KBM-7 (cell line): ENCODE measurements at places on chromosomes 4 and X.
A peak's percentile ranks its signal among the peaks of the same experiment; 100 is the strongest.

- DNase-seq = peak; percentile 48
These were observed 90.8 kb downstream of the DCTD start for GRCh38 chr4:182826391-182826790.

DNA sequence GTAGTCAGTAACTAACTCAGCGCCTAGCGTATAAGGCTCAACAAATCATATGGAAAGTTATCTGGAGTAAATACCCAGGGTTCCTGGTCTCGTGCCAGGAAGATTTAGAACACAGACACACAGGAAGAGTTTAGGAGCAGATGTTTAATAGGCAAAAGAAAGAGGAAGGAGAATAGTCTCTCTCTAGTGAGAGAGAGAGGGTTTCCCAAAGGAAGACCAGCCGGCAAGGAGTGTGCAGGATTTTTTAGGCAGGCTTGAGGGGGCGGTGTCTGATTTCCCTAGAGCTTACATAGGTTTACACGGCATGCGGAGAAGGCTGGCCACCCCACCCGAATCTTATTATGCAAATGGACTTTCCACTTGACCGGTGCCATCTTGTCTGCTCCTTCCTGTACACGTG lies 284.0 kb upstream of the FRG1 start:
- DNase-seq = peak; percentile 90

GRCh38 chrX:72430405-72430968 lies 124.8 kb upstream of the CITED1 start:
- DNase-seq = no peak

DNA sequence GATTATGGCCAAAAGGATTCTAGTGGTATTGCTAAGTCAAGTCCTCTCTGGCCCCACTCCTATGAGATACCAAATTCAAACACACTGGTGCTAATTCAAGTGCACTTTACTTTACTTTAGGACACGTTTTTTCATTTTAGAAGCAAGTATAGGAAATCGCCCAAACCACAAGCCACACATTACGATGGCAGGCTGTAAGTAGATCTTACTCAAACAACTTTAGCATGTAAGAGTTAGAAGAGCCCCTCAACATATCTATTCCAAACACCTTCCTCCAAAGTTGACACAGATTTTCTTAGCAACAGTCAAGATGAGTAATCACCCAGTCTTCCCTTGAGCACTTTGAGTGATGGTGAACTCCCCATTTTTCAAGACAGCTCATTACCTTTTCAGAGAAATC lies 43.6 kb downstream of the DRD5 start:
- no peak for DNase-seq
